ENCODE measurements at places on chromosomes 1 and 21.

GRCh38 chr1:30728832-30729638 is 5.7 kb upstream of the MATN1 start:
- no peak for DNase-seq

- DNase-seq, result no peak
Measured at GRCh38 chr1:65896721-65897120, 104.0 kb downstream of the PDE4B start.

DNA sequence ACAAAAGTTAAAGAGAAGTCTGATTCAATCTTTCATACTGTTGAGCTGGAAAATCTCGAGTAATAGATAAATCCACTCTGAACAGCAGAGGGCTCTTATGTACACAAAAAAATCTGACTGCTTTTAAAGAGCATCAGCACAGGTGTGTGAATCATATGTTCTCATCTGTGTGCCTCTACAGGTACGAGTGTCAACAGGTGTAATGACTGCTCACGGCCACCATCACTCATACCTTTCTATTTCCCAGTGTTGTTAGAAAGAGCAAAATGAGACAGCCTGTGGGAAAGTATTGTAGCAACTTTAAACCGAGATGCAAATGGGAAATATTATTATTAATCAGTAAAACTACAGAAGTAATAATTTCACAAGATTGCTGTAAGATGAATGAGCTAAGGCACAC is 49.0 kb upstream of the SCAF4 start:
- DNase-seq, result no peak

DNA sequence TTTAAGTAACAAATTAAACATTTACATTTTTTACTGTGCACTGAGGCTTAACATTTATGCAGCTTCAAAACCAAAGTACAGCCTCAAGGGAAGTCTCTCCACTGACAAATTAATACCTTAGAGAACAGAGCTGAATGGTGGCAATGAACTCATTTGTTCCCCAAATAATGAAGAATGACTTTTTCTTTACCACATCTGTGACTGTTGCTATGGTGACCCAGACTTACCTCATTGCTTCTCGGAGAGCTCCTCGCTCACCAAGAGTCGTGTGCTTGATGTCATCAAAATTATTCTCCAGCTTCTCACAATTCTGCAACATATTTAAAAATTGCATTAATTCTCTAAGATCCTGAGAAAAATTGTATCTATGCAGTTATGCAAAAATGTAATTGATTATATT is 92.9 kb downstream of the DPYD start:
- DNase-seq, result no peak

DNA sequence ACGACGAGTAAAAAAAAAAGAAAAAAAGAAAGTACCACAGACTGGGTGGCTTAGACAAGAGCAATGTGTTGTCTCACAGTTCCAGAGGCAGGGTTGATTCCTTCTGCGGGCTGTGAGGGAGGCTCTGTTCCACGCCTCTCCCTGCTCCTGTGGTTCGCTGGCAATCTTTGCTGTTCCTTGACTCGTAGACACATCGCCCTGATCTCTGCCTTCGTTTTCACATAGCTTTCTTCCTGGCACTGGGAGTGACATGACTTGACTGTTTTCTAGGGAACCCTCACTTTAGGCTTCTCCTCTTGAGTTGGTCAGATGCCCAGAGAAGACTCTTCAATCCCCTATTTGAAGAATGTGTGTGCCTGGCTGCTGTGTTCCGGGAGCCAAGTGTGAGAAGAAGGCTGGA is 133.6 kb downstream of the TM2D1 start:
- no peak for DNase-seq

- DNase-seq, result no peak
Measured at GRCh38 chr1:247277191-247277590, 21.3 kb downstream of the VN1R5 start.

Measured in activated CD4-positive, alpha-beta T cell treated with anti-CD3 and anti-CD28 coated beads for 4 hours (primary cell).